ENCODE measurements at places on chromosomes 2 and 18. TPM values are rescaled to one million over a fixed set of nuclear protein-coding genes. Genes with fewer than 3 reads are reported as not detected.

DNA sequence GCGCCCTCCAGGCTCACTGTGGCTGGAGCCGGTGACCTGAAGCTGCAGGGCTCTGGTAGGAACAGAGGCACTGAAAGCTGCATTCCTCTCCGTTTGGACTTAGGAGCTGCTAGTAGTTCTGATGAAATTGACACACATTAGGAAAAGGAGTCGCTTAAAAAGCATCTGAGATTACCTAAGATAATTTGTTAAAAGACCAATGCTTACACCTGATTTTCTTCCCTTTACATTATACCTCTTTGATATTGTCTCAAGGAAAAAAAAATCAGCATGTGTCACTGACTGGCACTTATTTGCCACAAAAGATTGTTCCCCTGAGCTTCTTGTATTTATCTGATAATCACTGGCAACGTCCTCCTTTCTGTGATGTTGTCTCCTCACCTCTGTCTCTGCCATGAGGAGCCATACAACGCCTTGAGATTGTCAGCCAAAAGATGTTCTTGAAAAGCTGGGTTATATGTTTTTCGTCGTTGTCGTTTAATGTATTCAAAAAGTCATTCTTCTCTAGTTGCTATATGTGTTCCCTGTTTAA lies 618 bp upstream of the CHN1 start:
- DNase-seq = no peak

- no peak for DNase-seq
These were observed 879 bp upstream of the ADAM23 start for GRCh38 chr2:206442474-206442832.

DNA sequence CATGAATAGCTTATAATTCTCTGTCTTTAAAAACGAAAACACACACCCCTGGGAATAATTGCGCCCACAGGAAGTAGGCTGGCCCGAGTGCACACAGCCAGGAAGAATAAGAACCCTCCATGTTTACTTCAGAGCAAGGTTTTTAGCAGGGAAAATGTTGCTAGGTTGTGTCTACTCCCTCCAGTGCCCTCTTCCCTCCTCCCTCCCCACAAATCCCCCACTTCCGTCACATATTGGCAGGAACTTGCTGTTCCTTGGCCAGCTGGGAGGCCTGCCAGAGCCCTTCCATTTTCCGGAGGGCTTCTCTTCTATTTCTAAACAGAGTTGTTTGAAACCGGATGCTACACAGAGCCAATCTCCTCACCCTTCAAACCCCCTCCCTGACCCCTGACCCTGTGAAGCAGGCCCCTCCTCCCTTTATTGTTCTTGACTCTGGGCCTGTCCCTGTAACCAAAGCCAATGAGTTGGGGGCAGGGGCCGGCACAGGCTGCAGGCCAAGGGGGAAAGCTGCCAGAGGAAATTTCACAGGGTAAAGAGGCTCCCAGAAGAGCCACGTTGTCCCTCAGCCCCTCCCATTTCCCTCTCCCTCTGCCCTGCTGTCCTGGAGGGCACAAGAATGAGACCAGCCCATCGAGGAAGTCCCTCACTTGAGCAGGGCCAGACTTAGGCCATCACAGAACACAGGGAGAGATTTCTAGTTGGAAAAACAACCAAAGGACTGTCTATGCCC lies 49.8 kb upstream of the LGALSL start:
- DNase-seq = peak; percentile 99

GRCh38 chr2:188456114-188456909 lies 164.6 kb downstream of the GULP1 start:
- no peak for DNase-seq

GRCh38 chr2:86584151-86584913 lies 21.1 kb upstream of the CHMP3 start:
- peak; percentile 94 for DNase-seq

The CHCHD5 gene
- 22.2 TPM for total RNA-seq

The CFAP221 gene
- total RNA-seq = not detected

Data from endothelial cell of umbilical vein (primary cell).